ENCODE measurements at places on chromosomes 16 and 17.

DNA sequence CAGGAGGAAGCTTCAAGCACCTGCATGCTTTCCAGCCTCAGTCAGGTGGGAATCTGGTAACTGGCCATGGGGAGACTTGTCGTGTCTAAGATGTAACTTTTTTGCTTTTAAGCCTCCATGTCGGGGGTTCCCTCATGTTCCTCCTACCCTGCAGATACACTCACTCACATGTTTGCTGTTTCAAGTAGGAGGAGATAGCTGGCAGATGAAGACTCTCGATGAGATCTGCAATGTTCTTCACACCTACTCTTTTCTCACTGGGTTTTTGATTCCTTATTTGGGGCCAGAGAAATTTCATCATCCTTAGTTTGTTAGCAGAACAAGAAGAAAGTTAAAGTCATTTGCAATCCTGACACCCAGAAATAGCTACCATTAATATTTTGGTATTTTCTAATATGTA is 24.7 kb downstream of the UTP4 start:
- no peak for DNase-seq

- DNase-seq: no peak
These were observed 258 bp downstream of the PRKCB start for GRCh38 chr16:23836078-23836403.

DNA sequence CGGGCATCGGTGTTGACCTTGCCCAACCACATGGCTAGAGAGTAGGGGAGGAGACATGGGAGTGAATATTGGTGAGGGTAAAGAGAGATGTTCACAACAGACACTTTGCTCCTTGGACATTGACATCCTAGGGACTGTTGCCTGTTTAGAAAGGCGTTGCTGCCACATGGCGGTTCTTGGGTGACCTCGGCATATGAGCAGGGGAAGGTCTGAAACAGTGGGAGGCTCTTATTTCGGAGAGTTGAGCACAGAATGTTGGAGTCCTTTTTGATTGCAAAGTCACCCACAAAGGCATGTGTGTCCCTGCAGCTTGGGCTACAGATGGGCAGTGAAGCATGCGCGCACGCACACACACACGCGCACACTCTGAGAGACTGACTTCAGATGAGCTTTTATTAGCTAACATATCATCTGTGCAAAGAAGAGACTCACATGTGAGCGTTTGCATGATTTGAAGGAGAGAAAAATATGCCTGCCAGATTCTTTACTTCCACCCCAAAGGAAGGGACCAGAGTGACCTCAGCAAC is 104.4 kb downstream of the SHISA9 start:
- no peak for DNase-seq

- DNase-seq: no peak
These were observed 29.8 kb downstream of the POLR2A start for GRCh38 chr17:7513850-7514419.

DNA sequence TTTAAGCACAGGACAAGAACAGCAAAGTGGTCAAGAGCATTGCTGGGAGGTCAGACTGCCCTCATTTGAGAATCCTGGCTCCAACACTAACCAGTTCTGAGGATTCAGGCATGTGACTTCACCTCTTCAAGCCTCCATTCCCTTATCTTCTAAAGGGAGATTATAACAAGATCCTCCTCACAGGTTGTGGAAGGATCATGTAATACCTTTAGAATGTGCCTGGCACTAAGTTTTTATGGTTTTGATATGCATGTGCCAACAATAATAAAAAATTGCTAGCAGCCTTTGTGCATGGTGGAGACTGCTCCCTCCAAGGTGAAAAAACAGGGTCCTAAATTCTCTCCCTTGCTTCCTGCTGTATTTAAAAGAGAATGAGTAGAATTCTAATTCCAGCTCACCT is 36.0 kb upstream of the ADAMTS18 start:
- no peak for DNase-seq

All from fibroblast of mammary gland (primary cell).